AG04450 (cell line): ENCODE measurements at places on chromosomes 7 and 10.

DNA sequence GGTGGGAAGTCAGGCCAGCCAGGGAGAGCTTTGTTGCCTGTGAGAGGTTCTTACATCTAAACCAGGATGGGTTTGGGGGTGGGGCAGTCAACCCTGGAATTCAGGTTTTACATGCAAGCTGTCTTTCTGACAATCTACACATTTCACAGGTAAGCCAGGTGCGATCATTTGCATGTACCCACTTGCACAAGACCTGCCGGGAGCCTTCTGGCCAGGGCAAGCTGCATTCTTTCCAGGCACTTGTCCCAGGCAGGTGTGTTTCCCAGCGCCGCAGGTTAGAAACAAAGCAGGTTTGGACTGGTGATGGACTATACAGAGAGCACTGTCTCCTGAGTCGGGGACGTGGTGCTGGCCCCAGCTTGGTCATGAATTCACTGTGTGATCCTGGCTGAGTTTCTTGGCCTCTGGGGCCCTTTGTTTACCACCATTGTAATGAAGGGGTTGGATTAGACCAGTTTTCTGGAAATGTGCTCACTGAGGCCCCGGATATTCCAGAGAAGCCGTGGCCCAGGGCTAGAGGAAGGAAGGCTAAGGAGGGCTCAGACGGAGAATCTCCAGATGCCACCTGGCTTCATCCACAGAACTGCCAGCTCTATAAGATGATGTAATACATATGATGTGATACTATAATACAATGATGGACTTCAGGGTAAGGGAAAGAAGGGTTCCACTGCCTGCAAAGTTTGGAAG, 205.2 kb upstream of the SVIL start:
- no peak for DNase-seq

DNA sequence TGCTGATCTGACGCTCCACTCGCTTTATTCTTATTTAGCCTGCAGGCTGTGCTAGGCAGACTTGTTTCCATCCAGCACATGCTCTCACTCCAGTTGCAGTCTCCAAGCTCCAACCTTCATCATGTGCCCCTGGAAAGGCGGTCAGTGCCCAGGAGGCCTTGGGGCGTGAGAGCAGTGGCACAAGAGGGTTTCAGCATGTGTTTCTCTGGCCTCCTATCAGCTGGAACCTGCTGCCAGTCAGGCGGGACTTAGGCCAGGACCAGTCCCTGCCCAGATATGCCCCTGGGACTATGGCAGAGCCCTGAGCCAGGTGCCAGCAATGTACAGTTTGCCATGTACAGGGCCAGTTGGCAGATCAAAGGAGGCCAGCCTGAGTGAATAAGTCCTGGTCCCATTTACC, 330.2 kb upstream of the FZD1 start:
- DNase-seq = no peak

DNA sequence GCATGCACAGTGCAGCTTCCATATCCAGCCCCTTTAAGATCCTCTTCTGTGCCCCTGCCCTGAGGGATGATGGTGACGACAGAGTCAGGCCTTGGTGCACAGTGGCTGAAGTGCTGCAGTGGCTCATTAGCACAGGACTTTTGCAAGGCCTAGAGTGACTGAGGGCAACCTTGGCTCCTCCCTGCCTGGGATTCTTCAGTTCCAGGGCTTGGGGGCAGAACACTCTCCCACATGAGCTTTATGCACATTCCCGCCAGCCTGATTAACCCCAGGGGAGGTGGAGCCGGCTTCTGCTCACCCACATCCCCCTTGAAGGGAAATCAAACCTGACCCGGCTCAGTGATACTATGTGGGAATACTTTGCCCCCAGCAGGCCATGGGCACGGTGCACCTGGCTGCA, 253.4 kb downstream of the GALNT17 start:
- no peak for DNase-seq

DNA sequence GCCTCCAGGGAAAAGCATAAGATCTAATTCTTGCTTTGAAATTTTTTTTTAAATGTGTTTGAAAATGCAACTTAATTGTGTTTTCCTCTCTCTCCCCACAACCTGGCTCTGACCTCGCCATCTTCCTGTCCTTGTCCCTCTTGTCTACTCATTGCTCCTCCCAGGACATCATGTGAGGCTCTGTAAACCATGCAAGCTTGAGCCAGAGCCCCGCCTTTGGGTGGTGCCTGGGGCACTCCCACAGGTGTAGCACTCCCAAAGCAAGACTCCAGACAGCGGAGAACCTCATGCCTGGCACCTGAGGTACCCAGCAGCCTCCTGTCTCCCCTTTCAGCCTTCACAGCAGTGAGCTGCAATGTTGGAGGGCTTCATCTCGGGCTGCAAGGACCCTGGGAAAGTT, 9.8 kb upstream of the CDHR1 start:
- DNase-seq = no peak

GRCh38 chr7:36473454-36474282, 84.0 kb downstream of the ANLN start:
- DNase-seq = no peak

- no peak for DNase-seq
Observed at GRCh38 chr7:130872756-130873448, 138.9 kb upstream of the KLF14 start.

GRCh38 chr7:73366127-73366526, 38.2 kb downstream of the FKBP6 start:
- no peak for DNase-seq

- no peak for DNase-seq
Observed at GRCh38 chr7:1368682-1369571, 90.3 kb downstream of the MICALL2 start.

DNA sequence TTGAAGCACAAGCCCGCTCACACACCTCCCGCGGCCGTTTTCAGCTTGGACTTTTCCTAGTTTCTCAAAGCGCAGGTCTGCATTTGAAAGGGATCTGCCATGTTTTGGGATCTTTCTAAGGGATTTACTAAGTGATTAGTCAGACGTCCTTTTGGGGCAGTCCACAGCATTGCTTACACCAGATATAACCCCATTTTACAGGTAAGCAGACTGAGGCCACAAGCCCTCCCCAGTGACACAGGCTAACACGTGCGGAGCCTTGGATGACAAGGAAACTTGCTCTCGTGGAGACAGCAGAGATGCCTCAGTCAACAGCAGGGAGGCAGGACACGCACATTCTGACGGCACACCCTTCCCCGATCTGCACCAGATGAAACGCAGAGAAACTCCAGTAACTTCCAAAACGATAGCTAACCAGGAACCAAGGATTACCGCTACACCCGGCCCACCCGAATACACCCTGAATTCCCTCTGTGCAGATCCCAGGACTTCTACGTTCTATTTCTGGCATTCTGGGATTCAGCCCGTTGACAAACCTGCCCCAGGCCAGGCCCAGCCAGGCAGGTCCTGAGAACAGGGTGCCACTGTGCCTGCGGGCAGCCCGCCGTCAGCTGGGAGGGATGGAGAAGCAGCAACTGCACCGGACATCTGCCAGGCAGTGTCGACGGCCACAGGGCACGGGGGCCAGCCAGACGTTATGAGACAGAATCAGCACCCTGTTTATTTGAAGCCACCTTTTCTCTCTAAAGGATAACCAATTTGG, 27.9 kb downstream of the FOXL3 start:
- no peak for DNase-seq

GRCh38 chr10:69626826-69627225, 3.2 kb upstream of the FAM241B start:
- DNase-seq = no peak

- no peak for DNase-seq
Observed at GRCh38 chr10:22334414-22335172, 10.7 kb upstream of the SPAG6 start.

DNA sequence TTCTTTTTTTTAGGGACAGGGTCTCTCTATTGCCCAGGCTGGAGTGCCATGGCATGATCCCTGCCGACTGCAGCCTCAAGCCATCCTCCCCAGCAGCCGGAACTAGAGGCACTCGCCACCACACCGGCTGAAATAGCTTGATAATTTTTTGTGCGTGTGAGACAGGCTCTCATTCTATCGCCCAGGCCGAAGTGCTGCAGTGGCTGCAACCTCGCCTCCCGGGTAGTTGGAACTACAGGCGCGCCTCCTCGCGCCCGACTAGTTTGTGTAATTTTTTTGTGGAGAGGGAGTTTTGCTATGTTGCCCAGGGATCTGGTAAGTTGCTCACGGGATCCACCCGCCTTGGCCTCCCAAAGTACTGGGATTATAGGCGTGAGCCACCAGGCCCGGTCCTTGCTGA, 1.9 kb downstream of the BUD23 start:
- DNase-seq = no peak

DNA sequence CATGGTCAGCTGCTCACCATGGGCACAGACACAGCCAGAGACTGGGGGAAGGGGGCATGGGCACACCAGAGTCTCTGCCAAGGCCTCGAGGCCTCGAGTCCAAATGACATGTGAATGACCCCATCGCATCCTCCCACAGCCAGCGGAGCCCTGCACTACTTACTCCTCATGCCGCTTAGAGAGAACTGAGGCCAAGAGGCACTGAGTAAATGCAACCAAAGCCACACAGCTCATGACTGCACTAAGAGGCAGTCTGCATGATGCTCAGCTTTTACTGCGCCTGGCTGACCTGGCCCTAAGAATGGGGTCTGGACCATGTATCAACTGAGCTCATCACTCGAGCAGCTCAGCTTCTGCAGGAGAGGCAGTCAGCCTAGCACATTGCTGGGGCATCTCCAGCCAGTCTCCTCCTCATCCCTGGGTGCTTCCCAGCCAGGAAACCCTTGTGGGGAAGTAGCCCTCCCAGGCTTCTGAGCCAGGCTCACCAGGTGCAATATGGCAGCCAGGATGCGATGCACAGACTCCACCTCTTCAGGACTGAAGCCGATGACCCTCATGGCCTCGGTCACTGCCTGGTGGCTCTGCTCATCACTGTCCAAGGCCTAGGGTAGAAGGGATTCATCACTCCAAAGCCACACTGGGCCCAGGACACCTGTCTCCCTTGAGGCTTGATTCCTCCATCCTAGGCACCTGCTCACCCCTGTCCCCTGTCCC, 7.5 kb downstream of the MYO1G start:
- DNase-seq = no peak

GRCh38 chr10:4661511-4662255, 164.3 kb upstream of the AKR1E2 start:
- DNase-seq = no peak

GRCh38 chr7:96778263-96778662, 68.6 kb upstream of the SEM1 start:
- no peak for DNase-seq

DNA sequence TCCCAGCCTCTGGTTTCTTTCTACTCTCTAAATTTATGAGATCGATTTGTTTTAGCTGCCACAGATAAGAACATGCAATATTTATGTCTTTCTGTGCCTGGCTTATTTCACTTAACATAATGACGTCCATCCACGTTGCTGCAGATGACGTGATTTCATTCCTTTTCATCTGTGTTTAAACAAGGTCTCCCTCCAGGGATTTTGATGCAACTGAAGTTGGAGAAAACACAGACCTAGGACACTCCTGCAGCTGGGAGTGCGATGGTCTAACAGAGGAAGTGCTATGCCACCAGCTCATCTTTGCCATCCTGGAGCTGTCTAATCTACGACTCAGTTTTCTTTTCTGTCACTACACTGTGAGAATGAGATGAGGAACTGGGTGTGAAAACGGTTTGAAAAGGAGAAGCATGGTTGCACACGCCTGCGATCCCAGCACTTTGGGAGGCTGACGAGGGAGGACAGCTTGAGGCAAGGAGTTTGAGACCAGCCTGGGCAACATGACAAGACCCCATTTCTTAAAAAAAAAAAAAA, 1.5 kb upstream of the KCTD7 start:
- DNase-seq = peak; percentile 26

DNA sequence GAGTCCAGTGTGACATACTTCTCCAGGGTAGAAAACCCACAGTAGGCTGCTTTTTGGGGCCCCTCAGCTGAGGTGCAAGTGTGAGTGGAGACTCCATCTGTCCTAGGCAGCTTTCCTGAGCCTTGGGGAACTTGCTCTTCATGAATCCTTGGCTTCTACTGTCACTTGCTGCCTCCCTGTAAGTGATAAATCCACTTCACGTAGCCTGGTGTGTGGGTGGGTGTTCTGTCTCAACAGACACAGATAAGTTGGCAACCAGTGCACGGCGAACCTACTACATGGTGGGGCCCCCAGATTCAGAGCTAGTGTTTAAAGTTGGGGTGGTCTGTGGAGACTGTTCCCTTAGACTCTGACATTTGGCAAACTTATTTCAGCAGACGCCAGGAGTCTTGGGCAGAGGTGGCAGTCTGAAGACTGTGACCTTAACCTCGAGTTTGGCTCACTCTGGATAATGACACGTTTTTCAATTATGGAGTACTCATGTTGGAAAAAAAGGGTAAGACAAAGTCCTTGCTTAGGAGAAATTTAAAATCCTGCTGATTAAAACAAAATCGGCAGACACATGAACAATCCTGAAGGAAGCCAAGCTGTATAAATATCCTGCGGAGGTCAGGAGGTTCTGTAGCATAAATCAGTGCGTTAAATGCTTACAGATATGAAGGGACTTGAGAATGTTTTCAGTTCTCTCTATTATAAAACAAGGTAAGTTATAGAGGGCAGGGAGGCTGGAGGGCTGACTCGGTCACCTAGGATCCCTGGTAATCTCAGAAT, 376.9 kb downstream of the PHTF2 start:
- DNase-seq = no peak

GRCh38 chr7:137094-137891, 55.1 kb upstream of the FAM20C start:
- no peak for DNase-seq

GRCh38 chr7:71772779-71773178, 639.4 kb downstream of the CALN1 start:
- DNase-seq = no peak

DNA sequence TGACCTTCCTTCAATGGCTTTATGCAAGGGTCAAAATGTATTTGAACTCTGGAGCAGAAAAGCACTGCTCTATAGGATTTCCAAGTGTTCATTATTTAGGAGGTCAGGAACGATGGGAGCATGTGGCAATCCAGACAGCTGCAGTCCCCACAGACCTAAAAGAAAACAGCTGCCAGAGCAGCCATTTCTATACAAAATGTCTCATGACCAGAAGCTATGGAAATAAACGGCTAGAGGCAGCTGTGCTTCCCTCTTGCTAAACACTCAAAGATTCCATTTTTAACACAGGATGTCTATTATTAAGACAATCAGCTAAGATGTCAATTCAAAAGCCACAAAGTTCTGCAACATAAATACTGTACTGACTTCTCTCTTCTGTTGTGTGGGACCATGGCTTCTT, 879.1 kb upstream of the C7orf33 start:
- no peak for DNase-seq

- DNase-seq = no peak
Observed at GRCh38 chr7:77933394-77933793, 134.8 kb downstream of the PHTF2 start.
